ENCODE measurements at places on chromosomes 13 and 19. TPM values are rescaled to one million over a fixed set of nuclear protein-coding genes. Genes with fewer than 3 reads are reported as not detected.

GRCh38 chr19:30783936-30784335 lies 411.8 kb downstream of the ZNF536 start:
- DNase-seq = no peak

GRCh38 chr19:12695096-12695495 lies 1.3 kb downstream of the FBXW9 start:
- DNase-seq = no peak

- no peak for DNase-seq
Observed at GRCh38 chr19:44930088-44930487, 11.9 kb upstream of the APOC4 start.

DNA sequence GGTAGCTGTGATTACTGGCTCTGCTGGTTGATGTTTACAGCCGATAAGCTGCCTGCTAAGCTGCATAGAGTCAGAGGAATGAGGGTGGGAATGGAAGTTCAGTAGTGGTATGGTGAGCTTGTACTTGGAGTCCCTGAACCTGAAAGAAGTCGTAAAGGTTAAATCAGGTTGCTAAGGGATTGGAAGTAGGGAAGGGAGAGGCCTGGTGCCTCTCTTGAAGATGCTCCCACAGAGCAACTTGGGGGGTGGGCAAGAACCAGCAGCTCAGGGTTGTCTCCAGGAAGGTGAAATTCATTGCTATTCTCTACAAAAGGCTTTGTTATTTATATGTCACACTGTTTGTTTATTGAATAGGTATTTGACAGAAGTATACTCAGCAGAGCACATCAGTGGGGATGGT lies 73.8 kb upstream of the OLFM4 start:
- no peak for DNase-seq

DNA sequence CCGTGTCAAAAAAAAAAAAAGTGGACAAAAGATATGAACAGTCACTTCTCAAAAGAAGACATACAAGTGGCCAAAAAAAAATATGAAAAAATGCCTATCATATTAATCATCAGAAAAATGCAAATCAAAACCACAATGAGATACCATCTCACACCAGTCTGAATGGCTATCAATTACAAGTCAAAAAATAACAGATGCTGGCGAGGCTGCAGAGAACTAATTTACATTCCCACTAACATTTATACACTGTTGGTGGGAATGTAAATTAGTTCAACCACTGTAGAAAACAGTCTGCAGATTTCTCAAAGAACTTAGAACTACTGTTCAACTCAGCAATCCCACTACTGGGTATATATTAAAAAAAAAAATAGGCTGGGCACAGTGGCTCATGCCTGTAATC lies 26.5 kb upstream of the FOXO1 start:
- no peak for DNase-seq

DNA sequence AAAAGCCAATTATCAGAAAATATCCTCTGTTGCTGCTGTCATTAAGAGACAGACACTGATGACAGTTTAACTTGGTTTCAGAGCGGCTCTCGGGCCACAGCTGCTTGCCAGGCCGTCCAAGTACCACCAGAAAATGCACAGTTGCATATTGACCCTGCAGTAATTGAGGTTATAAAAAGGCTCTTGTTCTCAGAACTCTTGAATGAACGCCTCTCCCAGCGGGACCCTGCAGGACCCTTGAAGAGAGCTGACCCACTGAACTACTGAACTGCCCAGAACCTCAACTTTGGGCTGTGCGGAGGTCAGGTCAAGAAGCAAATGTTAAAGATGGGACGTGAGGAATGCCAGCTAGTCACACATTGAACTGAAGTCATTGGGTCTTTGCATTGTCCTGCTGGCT lies 1559.0 kb upstream of the SLC10A2 start:
- no peak for DNase-seq

DNA sequence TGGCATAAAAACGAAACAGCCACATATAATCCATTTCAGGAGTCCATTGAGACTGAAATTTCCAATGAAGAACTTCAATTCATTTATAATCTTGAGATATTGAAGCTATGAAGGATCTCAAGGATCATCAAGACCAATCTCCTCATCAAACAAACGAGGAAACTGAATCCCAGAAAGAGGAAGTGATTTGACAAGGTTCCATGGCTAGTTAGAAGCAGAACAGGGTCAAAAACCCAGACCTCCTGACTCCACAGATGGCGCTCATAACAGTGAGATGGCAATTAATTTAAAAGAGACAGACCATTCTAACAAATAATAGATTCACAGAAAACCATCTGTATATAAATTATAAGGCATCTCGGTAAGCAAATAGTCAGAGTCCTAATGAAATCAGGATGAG lies 229.7 kb downstream of the KCTD12 start:
- DNase-seq = no peak

DNA sequence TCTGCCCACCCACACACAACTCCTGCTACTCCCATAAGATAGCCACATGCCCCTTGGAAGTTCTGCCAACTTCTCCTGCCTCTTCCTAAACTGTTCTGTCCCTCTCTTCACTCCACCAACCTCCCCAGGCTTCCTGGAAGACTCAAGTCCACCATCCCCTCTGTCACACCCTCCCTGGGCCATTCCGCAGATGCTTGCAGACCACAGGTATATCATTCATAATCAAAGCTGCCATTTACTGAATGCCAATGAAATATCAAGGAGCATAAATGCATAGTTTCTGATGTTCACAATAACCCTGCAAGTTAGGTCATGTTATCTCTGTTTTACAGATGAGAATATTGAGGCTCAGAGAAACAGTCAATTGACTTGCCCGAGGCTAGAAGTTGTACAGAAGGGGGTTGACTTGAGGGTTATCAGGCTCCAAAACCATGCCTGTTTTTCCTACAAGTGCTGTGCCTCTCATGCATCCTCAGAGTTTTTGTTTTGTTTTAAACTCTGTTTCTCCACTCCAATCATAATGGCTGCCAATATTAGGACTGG lies 135.6 kb downstream of the SLC7A1 start:
- no peak for DNase-seq

PLIN3 gene
- total RNA-seq = 25.3 TPM

ZNF235 gene
- total RNA-seq = 3.3 TPM
